ENCODE measurements at places on chromosomes 12 and 14.

DNA sequence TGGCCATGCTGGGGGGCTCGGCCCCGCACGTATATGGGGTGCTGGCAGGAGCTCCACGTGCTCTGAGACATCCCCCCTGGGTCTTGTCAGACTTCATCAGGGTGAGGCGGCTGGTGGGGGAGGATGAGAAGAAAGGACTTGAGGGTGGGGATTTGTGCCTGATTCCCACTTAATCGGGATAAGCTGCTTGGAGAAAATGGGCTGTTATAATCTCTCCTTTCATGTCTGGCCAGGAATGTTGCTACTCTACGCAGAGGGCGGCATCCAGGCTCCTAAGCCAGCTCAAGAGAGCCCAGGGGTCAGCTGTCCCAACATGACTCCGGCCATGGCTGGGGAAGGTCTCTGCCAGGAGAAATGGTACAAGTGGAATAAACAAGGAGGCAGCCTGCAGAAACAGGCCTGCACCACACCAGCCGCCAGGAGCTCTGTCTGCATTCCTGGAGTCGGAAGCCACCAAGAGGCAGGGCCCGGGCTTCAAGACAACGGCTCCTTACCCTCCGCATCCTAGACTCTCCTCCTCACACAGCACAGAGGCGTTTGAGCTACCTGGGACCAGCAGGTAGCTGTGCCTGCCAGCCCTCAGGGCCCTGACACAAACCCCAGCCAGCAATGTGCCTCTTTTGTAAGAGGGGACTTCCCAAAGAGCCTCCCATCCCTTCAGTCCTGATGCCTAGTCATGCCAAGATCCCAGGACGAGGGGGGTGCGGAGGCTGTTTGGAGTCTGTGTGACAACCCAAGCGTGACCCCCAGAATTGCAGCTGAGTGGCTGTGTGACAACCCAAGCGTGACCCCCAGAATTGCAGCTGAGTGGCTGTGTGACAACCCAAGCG lies 195.8 kb upstream of the DIO3 start:
- DNase-seq, result no peak

DNA sequence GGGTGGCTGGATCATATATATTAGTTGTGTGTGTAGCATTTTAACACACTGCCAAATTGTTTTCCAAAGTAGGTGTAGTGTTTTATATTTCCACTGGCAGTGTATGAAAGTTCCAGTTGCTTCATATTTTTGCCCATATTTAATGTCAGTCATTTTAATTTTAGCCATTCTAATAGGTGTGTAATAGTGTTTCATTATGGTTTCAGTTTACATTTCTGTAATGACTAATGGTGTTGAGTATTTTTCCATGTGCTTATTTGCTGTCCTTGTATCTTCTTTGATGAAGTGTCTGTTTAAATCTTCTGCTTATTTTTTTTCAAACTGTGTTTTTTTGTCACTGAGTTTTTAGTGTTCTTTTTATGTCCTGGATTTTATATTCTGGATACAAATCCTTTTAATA lies 8.7 kb downstream of the TBC1D15 start:
- no peak for DNase-seq

DNA sequence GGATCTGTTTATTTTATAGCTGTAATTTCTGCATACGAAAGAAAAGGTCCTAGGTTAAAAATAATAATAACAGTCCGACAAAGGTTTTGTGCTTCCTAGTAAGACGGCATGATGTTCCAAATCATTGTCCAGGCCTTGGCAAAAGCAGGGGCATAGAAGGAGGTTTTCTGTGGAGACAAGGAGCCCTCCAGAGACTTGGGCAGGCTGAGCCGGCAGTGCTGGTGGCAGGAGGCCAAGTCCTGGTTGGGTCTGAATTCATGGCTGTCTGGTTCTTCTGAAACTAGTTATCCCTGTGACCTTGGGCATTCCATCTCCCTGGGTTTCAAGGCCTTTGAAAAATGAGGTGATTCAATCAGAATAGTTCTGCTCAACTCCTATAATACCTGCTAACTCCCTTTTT lies 44.0 kb downstream of the KCNK13 start:
- DNase-seq, result no peak

GRCh38 chr12:58026897-58027891 lies 85.8 kb downstream of the ATP23 start:
- no peak for DNase-seq

DNA sequence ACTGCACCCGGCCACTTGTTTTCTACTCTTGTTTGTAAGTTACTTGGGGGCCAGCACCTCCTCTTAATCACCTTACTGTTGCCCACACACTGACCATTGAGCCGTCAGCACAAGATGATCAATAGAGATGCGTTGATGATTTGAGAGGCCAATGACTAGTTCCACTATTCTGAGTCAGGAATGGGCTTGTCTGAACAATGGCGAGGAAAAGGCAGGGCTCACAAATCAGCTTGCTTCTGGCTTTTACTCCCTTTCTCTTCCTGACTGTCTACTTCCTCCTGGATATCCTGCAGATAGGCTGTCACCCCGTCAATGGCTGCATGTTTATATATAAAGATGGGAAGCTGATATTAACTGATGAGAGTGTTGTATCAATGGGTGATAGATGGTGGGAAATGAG lies 29.1 kb upstream of the HDAC7 start:
- DNase-seq, result no peak

DNA sequence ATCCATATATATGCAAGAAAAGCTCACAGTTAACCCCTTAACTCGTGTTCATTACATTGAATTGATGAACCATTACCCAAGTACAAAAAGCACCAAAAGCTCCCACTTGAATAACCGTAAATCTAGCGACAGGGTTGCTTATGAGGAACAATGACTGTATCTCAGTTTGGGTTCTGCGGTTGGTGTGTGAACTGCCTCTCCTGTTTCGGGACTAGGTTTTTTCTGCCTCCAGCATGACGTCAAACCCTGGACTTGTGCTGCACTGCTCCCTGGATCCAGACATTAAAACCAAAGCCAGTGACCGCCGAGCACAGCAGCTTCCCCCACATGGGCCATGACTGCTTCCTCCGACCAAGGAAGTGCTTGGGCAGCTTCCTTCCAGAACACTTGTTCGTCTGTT lies 77.7 kb downstream of the SETD3 start:
- no peak for DNase-seq

- DNase-seq, result no peak
Observed at GRCh38 chr12:18857656-18858055, 119.7 kb downstream of the CAPZA3 start.

DNA sequence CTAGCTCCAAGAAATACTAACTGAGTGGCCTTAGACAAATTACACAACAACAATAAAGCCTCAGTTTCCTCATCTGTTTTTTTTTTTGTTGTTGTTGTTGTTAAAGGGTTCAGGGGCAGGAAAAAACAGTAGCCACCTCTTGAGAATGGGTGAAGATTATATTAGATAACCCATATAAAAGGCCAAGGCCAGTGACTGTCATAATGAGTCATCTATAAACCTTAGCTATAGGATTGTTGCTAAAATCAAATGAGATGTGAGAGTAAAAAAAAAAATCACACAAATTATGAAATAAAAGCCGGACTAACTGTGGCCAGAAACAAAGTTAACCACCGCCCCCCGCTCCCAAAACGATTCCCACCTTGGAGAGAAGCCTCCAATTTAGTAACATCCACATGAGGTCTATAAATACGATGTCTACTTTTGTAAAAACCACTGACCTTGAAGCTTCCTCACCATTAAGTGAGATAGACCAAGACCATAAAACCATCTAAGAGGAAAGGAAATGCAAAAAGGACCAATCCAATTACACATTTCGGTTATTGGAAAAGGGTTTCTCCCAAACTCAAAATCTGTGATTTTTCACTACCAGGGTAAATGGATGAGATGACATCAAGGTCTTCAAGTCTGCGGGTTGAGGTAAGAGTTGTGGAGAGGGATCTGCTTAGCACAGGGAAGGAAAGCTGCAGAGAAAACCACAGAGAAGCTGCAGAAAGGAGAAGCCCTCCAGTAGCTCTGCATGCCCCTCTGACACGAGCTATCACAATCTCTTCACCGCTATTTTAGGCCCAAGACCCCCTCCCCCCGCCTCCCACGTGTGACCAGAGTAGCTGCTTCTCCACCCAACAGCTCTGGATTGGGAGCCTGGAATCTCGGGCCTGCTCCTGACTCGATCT lies 1.0 kb downstream of the NAA25 start:
- no peak for DNase-seq

DNA sequence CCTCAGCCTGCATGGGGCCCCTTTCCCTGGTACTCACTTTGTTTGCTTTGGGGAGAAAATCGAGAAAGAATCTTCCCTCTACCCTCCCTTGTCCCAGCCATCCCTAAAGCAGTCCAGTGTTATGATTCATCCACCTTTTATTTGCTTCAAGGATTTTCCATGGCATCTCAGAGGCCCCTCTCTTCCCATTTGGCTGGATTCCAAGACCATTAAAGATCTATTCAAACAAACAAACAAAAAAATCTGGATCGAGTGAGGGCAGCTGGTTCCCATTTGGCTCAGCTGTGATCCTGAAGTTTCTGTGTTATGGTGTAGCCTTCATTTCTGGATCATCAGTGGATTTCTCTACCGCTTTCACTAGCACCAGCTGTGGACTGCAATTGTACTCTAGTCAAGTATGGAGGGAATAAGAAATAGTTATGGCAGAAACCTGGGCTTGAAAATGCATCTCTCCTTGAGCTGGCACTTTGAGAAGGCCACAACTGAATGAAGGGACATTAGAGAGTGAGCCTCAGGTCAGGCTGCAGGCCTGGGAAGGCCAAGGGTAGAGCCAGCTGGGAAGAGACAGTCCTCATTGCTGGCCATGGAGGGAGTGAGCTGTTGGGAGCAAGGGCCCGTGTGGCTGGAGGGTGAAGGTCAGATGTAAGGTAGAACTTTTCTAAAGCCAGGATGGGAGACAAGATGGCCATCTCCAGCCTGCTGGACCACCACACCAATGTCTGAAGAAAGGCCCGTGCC lies 13.7 kb downstream of the KRT71 start:
- no peak for DNase-seq

DNA sequence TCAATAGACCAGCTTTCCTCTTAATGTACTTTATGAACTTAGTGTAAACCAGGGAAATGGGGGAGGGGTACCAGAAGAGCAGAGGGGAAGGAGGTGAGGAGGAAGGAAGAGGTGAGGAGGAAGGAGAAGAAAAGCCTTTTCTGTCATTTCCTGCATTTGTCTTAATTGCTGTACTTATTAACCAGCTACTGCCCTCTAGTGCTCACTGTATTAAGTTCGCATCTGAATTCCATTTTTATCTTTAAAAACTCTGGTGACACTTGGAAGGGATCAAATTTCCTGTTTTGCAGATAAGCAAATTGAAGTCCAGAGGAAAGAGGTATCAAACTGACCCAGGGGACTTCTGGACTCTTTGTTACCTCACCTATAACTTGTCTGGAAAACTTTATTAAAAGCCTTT lies 22.2 kb downstream of the MANSC1 start:
- no peak for DNase-seq

GRCh38 chr14:28130610-28131284 lies 635.8 kb upstream of the FOXG1 start:
- no peak for DNase-seq

- DNase-seq, result no peak
Observed at GRCh38 chr12:43676183-43676813, 82.3 kb downstream of the PUS7L start.

GRCh38 chr12:42468921-42469320 lies 120.6 kb downstream of the PRICKLE1 start:
- no peak for DNase-seq

DNA sequence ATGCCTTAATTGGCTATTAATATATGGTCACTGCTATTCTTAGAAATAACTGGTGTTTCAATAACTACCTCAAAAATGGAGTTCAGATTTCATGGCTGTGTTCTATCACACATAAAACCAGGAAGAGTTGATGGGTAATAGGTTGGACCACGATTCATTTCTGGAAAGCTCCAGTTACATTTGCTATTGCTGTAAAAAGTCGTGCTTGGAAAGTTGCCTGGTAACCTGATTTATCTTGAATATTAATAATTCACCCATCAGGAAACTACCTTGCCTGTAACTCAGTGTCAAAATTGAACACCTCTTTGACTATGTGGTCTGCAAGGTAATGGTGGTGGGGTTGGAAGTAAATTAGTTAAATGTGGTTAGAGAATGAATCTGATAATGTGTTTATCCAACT lies 104.7 kb upstream of the IFNG-AS1 start:
- no peak for DNase-seq

DNA sequence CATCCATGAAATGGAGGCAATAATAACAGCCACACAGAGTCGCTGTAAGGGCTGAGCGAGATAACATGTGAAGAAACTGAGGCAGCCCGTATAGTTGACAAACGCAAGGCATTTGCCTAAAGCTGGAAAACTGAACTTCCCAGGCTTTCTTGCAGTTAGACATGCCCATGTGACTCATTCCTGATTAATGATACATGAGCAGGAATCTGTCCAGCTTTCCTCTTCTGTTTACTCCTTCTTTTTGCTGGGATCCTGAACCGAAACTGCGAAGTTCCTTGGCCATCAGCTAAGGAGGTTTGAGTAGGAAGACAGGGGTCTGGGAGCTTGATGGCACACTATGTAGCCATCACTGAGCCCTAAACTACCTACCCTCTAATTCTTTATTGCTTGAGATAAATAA lies 52.2 kb downstream of the ST8SIA1 start:
- no peak for DNase-seq

- DNase-seq, result no peak
Observed at GRCh38 chr14:88613552-88614010, 50.7 kb downstream of the ZC3H14 start.

GRCh38 chr12:7271893-7272514 lies 31.9 kb upstream of the ACSM4 start:
- DNase-seq, result no peak

- DNase-seq, result no peak
Observed at GRCh38 chr14:60760644-60761364, 26.2 kb downstream of the MNAT1 start.

DNA sequence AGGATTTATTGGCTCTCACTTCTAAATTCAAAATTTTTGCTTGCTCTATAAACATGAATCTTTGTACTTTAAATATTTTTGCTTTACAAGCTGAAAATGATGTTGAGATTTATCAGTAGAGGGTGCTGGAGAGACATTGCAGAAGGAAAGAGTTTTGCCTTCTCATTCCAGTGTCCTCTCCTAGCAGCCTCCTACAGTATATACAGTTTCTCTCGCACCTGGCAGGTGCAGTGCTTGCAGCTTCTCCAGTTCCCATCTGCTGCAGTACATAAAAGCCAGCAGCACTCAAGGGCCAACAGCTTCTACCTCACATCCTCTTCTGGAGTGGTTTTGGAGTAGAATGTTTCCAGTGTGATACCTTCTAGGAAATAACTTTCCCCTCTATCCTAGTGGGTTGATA lies 601.8 kb upstream of the ATXN7L3B start:
- DNase-seq, result no peak

GRCh38 chr14:95831468-95831867 lies 45.2 kb upstream of the TUNAR start:
- DNase-seq, result no peak

All from stimulated activated CD8-positive, alpha-beta memory T cell treated with anti-CD3 and anti-CD28 coated beads, Interleukin-7, amount 100 ng/mL, for 48 hours (primary cell).